Dorsolateral prefrontal cortex (tissue), 122 donors: ENCODE measurements at places on chromosomes 2 and 18.
A peak's percentile ranks its signal among the peaks of the same experiment; 100 is the strongest.

- DNase-seq = no peak
Measured at GRCh38 chr18:12838178-12838634, 45.8 kb downstream of the PTPN2 start.

DNA sequence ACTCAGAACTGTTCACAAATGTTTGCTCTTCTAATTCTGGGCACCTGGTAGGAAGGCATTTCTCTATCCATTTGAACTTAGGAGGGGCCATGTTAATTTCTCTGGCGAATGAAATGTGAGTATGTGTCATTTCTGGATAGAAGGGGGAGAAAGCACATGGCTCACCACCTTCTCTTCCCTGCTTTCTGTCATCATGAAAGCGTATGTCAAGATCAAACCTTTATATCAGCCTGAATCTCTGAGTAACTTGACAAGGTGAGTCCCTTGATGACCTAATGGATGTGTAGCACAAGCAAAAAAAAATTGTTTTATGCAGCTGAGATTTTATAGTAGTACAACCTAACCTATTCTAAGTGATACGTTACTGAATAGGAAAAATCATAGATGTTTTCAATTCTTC lies 12.1 kb upstream of the LCT start:
- no peak for DNase-seq

GRCh38 chr18:49072940-49073339 lies 122.2 kb upstream of the SMAD7 start:
- no peak for DNase-seq

DNA sequence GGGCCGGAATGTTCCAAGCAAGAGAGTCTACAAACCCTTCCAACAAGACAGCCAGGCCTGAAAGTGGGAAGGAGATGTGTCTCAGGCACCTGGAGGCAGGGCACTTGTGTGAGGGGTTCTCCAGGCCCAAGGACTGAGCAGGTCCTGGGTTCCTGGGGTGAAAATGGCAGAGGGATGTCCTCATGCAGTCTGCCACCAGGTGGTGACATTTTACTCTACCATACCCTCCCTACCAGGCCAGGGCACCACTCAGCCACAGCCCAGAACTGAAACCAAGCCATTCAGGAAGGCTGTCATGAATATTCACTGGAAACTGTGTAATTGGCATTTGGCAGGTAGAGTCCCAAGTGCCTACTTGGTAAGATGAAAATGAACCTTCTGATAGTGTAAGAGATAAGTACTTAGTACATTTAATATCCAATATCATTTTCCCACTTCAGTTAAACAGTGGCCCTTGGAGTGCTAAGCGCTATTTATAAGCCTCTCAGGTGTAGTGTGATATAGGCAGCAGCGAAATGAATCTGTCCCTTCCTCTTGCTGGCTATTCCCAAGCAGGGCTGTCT lies 185.1 kb downstream of the MYO5B start:
- DNase-seq = no peak

DNA sequence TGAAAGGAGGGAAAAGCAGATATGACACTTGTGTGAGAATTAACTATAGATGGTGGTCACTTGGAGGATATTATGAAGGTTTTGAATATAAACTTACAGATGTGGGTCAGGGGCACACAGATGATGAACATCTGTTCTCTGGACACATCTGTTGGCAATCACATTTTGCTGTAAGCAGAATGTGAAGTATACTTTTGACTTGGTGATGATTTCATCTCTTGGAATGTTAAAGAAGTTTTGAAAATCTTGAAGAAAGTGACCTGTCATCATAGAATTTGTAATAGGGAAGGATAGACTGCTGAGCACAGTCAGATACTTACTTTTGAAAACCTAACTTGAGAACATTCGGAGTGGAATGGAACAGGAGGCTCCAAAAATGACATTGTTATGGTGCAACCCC lies 40.2 kb downstream of the PIKFYVE start:
- DNase-seq = no peak

DNA sequence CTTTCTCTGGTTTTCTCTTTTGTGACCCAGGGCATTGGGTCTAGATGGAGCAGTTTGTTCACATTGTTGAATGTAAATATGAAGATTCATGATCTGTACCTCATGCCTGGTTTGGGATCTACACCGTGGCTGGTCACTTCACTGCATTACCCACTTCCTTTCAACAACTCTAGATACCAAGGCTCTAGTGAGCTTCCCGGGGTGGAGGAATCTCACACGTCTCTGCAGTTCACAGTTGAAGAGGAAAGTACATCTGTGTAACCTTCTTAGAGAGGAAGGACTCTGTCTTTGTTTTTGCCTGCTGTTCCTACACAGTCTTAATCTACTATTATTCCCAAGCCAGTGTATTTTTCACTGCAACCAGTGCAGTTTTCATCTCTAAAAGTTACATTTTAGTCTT lies 574.8 kb downstream of the MBD2 start:
- no peak for DNase-seq

DNA sequence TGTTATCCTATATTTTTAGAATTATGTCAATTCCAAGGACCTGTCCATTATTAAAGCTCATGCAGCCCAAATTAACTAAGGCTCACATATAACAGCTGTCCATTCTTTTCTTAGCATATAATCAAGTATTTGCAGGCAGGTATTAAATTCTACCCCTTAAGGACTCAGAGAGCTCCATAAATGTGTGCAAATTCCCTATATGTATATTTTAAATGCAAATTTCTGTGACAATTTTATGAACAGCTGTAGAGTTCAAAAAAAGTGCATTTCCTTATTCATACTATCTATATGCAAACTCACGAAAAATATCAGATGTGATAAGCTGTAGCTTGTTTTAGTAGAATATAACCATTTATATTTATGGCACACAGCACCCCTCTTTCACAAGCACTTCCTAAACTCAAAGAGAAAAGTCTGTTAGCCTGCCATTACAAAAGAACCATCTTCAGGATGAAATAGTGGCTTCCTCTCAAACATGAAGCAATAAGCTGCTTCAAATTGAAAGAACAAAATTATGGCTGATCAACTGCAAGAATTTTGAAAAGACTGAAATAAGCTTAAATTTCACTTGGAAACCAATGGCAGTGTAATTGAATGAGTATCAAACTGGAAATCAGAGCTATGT lies 155.0 kb upstream of the REG3G start:
- no peak for DNase-seq

GRCh38 chr2:128630974-128631697 lies 312.5 kb upstream of the HS6ST1 start:
- no peak for DNase-seq

DNA sequence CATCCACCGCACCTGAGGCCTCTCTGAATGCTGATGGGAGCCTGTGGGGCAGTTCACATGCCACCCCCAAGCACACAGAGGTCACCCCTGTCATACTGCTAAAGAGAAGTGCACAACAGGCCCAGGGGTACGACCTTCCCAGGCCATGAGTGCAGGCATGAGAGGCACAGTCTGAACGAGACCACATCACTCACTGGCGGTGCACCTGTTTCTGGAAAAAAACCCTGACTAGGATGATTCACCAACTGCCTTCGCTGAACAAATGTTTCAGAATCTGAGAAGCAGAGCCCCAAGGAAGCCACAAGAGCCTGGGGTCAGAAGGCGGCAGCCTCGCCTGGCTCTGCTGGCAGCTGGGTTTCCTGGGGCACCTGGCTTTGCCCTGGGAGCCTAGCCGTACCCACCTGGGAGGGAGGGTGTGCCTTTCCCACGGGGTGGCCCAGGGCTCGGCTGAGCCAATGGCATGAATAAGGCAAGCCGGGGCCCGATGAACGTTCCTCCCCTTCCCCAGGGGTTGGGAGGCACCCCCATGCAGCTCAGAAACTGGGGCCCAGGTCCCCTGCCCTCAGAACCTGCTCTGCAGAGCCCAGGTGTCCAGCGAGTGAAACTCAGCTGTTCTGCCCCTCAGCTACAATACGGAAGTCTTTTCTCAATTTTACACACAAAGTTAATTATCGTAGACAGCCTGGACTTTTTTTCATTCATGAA lies 73.8 kb downstream of the HDAC4 start:
- no peak for DNase-seq

DNA sequence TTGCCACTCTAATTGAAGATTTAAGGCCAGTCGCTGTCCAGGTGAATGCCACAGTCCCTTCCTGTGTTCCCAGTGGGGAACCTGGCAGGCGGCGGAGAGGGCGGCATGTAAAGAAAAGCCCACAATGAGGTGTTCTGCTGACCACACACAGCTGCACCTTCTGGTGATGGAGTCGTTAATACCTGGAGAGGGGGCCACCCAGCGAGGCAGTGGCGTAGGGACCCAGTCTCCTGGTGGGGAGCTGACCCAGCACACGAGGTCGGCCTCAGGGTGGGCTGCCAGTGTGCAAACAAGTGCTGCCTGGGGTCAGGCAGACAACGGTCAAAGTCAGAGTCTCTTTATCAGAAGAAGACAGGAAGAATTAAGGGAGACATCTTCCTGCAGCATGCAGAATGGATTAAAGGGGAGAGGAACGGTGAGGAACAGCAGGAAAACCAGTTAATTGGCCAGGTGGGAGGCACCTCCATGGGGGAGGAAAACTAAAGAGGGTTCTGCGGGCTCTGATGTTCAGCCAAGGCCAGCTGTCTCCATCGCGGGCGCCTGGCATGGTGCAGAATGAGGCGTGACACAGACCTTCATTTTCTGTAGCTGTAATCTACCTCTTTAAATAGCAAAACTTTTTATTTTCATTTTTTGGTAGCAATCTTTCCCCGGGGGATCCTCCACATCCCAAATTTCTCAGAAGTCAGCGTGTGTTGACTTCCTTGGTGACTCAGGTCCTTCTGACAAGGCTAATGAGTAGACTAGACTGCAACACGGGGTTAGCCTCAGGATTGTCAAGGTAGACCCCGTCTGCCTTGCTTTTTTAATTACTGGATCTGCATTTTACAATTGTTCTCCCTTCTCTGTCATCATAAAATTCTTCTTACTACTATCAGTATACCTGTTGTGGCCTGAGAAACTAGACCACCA lies 78.3 kb downstream of the SMAD7 start:
- no peak for DNase-seq

GRCh38 chr2:194090251-194090905 lies 1566.6 kb upstream of the SLC39A10 start:
- DNase-seq = no peak

DNA sequence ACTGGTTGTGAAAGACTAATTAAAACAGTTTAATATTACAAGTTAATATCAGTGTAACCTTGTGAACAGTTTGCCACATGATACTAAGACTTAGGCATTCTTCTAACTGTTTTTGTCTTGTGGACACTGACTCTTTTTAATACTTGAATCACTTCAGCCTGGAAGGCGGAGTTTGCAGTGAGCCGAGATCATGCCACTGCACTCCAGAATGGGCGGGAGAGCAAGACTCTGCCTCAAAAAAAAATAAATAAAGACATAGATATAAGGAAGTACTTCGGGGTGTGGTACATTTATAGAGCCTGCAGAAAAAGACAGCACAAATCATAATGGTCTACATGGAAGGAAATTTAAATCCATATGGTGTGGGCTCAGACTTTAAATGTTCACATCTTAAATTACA lies 300.4 kb upstream of the NETO1 start:
- no peak for DNase-seq

- DNase-seq = no peak
Measured at GRCh38 chr2:28620291-28620793, 124.5 kb downstream of the PLB1 start.

DNA sequence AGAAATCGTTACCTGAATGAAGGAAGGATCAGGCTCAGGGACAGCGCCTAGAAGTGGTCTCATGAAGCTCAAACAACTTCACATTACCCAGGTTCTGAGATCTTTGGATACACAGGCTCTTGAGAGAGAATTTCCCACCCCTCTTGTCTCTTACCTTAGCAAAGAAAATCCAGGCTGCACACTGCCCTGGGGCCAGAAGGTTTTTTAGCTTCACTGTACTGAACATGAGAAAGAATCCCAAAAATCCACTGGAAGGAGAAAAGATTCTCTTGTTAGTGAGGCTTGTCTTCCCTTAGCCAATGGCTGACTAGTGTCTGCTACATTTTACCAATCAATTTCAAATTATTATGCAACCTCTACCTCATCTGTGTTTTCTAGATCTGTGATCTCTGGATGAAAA lies 101.0 kb upstream of the RIOK3 start:
- no peak for DNase-seq

DNA sequence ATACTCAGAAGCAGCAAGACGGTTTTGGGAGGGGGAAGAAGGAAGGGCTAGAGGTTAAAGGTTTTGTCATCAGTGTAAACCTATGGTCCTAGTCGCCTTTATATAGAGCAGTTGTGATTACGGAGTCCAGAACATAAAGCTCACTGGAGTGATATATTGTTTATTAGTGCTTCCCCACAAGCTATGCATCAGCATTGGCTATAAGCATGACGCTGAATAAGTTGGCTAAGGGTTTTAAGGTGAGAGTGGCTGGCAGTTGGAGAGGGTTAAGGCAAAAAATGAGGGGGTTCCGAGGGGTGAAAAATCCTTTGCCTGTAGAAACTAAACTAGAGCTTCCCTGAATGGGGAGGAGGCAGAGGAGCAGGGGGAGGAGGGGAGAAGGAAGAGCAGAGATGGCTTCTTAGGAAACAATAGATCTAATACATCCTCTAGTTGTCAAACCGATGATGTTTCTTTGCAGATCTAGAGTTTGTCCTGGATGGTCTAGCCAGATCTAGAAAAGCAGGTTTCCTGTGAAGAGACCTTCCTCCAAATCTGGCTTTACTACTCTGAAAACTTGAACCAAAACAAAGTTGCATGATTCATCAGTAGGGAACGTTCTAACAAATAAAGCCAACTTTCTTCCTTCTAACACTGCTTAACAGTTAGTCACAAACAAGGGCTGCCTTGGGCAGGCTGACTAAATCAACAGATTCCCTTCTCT lies 2.5 kb downstream of the KLF7 start:
- no peak for DNase-seq

DNA sequence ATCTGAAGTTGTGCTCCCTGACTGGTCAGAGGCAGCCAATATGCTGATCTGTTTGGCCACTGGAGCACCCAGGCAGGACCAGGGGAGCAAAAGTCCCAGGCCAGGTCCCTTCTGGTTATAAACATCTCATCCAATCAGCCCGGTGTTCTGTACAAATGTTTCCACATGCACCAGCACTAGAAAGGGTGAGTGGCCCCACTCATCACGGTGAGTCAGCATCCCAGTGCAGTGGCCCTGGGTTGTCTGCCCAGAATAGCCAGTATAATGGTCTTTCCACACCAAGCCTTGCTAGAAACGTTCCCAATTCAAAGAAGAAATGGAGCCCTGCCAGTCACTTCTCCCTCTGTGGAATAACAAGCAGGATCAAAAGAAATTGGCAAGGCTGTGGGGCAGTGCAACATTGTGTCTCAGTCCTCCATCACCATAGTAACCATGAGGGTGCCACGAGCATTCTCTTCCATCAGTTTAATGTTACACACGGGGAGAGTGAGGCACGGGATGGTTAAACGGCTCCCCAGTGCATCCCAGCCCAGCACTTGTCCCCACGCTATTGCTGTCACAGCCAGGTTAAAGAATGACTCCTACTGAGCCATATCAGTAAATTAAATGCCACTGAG lies 174.9 kb downstream of the SEPTIN10 start:
- DNase-seq = peak; percentile 62

- DNase-seq = no peak
Measured at GRCh38 chr2:236607471-236608187, 38.0 kb downstream of the ACKR3 start.

DNA sequence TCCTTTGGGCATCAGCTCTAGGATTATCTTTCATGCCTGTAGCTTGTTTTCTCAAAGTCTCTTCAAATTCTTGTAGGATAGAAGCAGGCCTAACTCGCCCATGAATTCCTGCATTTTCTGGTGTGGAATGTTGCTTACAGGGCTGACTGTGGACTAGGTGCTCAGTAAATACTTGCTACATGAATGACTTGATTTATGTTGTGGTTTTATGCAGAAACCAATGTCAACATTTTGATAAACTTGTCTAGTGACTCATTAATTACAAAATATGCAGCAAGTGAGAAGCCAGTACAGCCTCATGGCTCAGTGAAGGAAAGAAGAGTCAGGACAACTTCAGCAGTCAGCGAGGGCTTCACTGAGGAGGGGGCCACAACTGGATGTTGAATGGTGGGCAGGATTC lies 110.6 kb upstream of the SIX2 start:
- DNase-seq = no peak
